A549 treated with Hydrocortisone at 1 μM for 4 hours (cell line): ENCODE measurements at places on chromosomes 6 and 20. TPM values are rescaled to one million over a fixed set of nuclear protein-coding genes. Genes with fewer than 3 reads are reported as not detected.

DAAM2 gene
- 0.09 to 0.52 TPM (median 0.13 TPM) in 5 replicates for total RNA-seq

BCAS4 gene
- 28.7 to 32.5 TPM (median 30.0 TPM) in 5 replicates for total RNA-seq

PCED1A gene
- 19.7 to 28.2 TPM (median 26.6 TPM) in 5 replicates for total RNA-seq

CTAGE9 gene
- not detected in 5 replicates for total RNA-seq

BCLAF1 gene
- total RNA-seq = 54.1 to 98.3 TPM (median 66.9 TPM) in 5 replicates

MYCT1 gene
- total RNA-seq = 0.02 to 0.07 TPM in 2 of 5 replicates, not detected in the others
